LHCN-M2 (cell line): ENCODE measurements at places on chromosomes 6 and 20. TPM values are rescaled to one million over a fixed set of nuclear protein-coding genes. Genes with fewer than 3 reads are reported as not detected.

The TAB2 gene
- total RNA-seq: 18.1 and 23.1 TPM in 2 replicates

The TJAP1 gene
- 27.0 and 32.8 TPM in 2 replicates for total RNA-seq

GRCh38 chr6:14703586-14703985 lies 542.3 kb upstream of the JARID2 start:
- DNase-seq: no peak

DNA sequence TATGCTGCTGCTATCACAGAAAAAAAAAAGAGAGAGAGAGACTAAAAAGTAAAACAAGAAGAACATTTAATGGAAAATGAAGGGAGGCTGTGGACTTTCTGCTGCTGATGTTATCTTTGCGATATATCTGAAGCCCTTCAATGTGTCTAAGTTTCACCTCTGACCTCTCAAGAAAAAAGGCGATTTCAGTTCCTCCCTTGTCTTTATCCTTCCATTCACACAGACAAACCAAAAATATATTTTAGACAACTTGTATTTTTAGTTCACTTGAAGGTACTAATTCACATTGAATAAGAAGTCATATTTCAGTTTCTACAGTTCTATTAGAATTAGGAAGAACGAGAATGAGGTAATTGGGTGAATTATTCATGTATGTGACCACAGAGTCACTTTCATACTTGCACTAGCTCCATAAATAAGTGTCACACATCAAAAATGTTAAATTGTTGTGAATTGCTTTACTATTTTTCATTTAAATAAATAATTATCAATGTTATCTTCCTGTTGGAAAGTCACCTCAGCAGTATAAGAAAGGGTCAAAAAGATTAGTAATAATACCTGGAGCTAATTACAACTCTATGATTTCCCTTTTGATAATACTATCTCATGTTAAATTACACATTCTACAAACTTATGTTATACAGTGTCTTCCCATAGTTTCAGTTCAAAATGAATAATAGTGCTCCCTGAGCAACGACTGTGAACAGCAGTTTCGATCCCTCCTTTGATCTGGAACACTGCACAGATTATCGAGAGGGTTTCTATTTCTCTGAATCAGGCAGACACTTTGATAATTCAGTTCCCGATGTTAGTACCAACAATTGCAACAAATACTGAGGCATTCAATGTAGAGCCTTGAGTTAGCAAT lies 85.2 kb upstream of the PLCB4 start:
- no peak for DNase-seq

DNA sequence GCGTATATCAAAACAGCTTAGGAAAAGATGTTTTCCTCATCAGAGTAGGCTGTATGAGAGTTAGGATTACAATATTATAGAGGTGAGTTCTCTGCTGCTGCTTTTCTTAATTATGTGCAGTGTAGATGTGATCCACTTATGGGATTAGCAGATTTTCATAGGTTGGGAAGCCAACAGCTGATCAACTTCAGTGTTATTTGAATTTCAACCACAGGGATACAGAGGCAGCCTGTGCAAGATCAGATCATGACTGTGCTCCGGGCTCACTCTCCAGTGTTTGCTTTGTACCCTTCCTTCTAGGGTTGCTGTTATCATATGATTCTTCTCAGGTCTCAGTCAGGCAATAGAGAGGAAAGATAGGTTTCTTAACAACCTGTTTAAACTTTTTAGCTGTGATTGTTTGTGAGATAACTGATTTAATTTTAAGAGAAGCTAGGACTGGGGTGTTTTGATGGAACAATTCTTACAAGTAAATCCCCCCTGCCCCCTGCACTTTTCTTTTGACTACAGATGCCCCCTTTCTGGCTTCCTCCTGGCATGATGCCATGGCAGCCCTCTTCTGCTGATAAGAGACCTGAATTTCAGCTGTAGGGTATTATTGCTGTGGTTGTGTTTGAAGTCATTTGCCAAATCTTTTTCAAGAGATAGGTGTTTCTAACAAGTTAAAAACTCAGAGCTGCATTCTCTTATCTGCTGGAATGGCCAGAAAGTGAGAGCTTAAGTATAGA lies 8.5 kb downstream of the RNF8 start:
- DNase-seq: no peak

DNA sequence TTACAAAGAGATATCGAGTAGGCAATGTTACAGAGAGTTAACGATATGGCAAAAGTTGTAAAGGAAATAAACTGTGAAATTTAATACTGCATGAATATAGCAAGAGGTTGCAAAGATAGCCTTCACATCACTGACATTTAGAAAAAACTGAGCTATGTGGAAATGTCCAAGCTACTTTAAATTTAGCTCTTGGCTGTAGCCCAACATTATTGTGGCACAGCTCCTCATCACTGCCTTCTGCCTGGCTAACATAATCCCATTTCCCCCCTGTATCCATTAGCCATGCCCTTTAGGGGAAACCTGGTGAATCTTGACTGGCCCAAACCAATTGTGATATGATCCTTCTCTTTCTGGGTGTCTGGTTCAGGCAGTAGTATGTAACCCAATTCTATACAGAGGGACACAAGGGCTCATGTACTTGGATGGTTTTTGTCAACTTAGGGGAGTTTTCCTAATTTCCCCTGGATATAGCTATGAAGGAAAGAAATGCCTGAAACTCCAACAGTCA lies 115.4 kb downstream of the PFDN4 start:
- DNase-seq: no peak

DNA sequence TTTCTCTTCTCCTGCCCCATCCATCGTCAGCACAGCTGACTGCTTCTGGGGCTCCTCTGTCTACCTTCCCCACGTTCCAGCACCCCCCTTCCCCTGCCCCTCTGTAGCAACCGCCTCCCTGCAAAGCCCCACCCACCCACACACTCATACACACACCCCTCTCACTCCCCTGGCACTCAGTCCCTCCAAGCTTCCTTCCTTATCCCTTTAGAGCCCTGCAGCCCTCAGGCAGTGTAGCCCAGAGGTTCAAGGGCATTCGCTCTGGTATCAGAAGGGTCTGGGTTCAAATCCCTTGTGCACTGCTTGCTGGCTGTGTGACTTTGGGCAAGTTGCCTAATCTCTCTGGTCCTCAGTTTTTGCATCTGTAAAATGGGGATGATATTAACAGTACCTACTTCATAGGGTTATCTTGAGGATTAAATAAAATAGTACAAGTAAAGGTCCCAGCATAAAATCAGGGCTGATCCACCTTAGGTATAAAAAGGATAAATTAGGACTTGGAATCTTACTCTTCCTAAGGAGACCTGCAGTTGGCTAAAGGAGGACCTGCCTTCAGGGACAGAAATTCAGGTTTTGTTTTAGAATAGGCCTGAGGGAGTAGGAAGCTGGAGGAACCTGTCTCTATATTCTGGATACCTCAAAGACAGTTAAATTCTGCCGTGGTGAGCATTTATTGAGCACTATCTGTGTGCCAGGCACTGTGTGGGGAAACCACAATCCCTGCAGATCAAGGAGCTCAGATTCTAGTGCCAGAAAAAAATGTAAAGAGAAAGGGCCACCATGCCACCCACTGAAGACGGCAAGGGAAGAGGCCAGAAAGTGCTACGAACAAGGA lies 94.1 kb downstream of the SNX5 start:
- no peak for DNase-seq
